ENCODE measurements at places on chromosomes 5 and 9.

- DNase-seq = no peak
Observed at GRCh38 chr5:38670878-38671277, 114.4 kb upstream of the LIFR start.

GRCh38 chr9:27426511-27427271 is 97.4 kb upstream of the IFNK start:
- no peak for DNase-seq

DNA sequence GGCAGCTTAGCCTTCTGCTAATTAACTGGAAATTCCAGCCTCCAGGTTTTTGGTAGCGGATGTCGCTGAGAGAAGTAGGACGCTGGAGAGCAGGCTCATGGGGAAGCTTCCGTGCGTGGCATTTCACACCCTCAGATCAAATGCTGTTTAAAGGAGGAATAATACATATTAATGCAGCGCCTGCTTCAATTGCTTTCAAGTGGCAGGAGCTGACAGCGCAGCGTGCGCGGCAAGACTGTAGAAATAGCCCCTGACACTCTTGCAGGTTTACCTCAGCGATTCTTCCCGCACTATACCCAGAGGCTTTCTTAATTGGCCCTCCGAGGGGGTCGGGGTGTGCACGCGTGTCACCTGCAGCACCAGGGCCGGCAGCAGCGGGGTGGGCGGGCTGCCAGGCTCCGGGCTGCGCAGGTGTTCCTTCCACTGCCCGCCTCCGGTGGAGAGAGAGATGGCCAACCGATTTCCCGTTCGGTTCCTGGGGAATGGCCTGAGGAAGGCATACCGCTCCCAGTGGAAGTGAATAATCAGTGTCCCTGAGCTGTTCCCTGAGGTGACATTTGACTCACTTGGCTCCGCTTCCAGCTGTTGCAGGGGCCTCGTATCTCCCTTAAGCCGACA is 427.9 kb downstream of the KCTD16 start:
- DNase-seq = peak; percentile 54

- DNase-seq = no peak
Observed at GRCh38 chr9:126327006-126327713, 531 bp downstream of the MVB12B start.

GRCh38 chr9:1231998-1232919 is 182.1 kb downstream of the DMRT2 start:
- peak; percentile 82 for DNase-seq

- DNase-seq = no peak
Observed at GRCh38 chr5:14200312-14200990, 57.3 kb downstream of the TRIO start.

- no peak for DNase-seq
Observed at GRCh38 chr9:124264823-124265233, 7.1 kb downstream of the NEK6 start.

- peak; percentile 67 for DNase-seq
Observed at GRCh38 chr9:85536076-85536475, 205.7 kb downstream of the AGTPBP1 start.

GRCh38 chr9:114805670-114806525 is at the start of gene TNFSF15:
Gene TNFSF15, minus strand, starts transcription at chr9:114806039. Its CDS starts 27 bp downstream, at chr9:114806012.
- DNase-seq = no peak

DNA sequence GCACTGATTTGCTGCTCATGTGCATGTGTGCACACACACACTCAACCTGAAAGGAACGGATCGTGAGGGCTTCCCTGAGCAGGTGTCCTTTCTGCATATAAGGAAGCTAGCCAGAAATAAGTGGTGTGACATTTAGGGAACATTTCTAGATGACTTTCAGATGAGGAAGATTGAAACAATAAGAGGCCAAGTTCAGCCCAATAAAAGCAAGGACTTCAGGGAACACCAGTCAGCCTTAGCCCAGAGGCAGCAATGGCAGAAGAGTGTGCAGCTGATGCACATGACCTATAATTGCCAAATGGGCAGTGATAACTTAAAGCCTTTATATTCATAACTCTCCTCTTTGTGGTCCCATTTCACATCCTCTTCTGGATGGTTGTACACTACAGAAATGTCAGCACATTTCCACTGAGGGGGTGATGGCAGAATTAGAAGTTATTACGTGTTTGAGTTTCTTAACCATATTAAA is 255.5 kb downstream of the TRIM32 start:
- no peak for DNase-seq

- DNase-seq = peak; percentile 82
Observed at GRCh38 chr5:32538031-32538547, 47.3 kb upstream of the SUB1 start.

GRCh38 chr9:129617167-129617566 is 3.7 kb downstream of the C9orf50 start:
- DNase-seq = no peak

DNA sequence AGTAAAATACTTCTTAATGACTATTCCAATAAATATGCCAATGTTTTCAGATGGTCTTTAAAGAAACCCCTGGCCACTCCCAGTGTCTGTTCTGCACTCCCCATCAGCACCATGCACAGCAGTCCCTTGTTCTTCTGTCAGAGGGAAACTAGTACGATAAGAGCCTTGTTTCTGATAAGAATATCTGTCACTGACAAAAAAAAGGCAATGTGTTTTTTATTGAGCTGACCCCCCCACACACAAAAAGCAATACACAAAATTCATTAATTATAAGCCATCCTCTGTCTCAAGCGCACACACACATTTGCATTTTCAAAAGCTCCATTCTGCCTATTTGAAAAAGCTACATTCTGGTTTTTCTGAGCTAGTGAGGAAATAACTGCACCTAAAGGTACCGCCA is 119.1 kb downstream of the ENC1 start:
- no peak for DNase-seq

GRCh38 chr5:60672693-60673264 is 27.2 kb downstream of the DEPDC1B start:
- DNase-seq = no peak

GRCh38 chr5:159905496-159905895 is 10.8 kb upstream of the ADRA1B start:
- DNase-seq = no peak

DNA sequence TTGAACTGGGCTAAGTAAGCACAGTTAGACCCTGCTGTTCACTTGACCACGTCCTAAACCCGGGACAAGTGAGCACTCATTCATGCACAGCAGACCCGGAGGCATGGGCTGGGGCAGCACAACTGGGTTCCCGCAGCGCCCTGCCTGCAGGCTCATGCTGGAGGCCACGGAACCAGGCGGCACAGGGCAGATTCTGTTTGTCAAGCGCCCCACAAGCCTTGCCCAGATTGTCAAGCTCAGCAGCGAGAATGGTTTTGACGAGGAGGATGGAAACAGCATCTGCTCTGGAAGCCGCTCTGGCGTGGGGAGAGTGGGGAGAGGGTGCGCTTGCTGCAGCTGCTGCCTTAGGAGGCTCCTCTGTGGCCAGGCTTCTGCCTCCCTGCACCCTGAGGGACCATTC is 32.7 kb downstream of the PRRT1B start:
- DNase-seq = no peak

DNA sequence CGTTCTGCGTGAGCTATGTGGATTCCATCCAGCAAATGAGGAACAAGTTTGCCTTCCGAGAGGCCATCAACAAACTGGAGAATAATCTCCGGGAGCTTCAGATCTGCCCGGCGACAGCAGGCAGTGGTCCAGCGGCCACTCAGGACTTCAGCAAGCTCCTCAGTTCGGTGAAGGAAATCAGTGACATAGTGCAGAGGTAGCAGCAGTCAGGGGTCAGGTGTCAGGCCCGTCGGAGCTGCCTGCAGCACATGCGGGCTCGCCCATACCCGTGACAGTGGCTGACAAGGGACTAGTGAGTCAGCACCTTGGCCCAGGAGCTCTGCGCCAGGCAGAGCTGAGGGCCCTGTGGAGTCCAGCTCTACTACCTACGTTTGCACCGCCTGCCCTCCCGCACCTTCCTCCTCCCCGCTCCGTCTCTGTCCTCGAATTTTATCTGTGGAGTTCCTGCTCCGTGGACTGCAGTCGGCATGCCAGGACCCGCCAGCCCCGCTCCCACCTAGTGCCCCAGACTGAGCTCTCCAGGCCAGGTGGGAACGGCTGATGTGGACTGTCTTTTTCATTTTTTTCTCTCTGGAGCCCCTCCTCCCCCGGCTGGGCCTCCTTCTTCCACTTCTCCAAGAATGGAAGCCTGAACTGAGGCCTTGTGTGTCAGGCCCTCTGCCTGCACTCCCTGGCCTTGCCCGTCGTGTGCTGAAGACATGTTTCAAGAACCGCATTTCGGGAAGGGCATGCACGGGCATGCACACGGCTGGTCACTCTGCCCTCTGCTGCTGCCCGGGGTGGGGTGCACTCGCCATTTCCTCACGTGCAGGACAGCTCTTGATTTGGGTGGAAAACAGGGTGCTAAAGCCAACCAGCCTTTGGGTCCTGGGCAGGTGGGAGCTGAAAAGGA is 10.9 kb downstream of the QRFP start:
- no peak for DNase-seq

GRCh38 chr9:127705577-127706379 is 1.0 kb upstream of the CFAP157 start:
- peak; percentile 62 for DNase-seq

- no peak for DNase-seq
Observed at GRCh38 chr9:26077860-26078259, 399.6 kb upstream of the TUSC1 start.

DNA sequence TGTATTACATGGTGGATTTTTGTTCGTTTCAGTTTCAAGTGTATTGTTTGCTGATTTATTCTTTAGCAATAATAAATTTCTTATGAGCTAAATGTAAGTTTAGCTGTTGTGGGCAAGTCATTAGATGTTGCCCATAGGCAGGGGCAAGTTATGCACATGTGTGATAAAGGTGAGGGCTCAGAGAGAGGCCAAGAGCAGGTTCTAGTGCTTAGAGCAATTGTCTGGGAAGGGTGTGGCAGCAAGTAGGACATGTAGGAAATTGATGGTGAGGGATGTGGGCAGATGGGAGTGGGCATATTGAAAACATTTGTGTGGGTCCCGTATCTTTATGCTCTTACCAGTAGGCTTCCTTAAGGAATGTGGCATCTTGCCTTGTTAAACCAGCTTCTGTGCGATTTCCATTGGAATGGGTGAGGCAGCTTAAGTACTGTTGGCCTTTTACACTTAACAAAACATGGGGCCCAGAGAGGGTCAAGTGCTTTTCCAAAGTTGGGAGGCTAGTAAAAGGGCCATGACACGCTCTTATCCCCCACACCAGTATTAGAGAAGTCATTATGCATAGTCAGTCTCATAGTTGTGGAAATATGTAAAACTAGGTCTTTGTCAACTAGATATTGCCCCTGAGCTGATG is 60.6 kb downstream of the KDM4C start:
- no peak for DNase-seq

GRCh38 chr5:65858316-65858715 is 68.1 kb upstream of the ERBIN start:
- DNase-seq = no peak

GRCh38 chr5:76372323-76373054 is 30.6 kb upstream of the IQGAP2 start:
- no peak for DNase-seq

- no peak for DNase-seq
Observed at GRCh38 chr5:97049175-97049574, 93.2 kb downstream of the LIX1 start.

GRCh38 chr9:22363421-22363887 is 83.2 kb upstream of the DMRTA1 start:
- peak; percentile 51 for DNase-seq

DNA sequence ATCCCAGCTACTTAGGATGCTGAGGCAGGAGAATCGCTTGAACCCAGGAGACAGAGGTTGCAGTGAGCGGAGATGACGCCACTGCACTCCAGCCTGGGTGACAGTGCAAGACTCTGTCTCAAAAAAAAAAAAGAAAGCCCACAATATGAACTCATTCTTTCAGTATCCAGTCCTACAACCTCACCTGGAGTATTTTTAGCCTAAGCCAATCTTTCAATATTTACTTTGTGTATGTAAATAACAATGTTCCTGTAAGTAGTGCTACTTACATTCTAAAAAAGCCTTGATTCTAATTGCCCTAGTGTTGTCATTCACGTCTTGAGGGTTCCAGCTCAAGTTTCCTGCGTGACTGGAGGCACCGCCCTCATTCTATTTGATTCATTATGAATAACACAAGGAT is 62.0 kb downstream of the BHMT start:
- DNase-seq = no peak

- no peak for DNase-seq
Observed at GRCh38 chr9:93380410-93381060, 71.0 kb upstream of the FAM120A start.

- DNase-seq = no peak
Observed at GRCh38 chr5:68395926-68396511, 180.5 kb downstream of the PIK3R1 start.

GRCh38 chr9:129489838-129490582 is 130.9 kb downstream of the C9orf50 start:
- peak; percentile 79 for DNase-seq

DNA sequence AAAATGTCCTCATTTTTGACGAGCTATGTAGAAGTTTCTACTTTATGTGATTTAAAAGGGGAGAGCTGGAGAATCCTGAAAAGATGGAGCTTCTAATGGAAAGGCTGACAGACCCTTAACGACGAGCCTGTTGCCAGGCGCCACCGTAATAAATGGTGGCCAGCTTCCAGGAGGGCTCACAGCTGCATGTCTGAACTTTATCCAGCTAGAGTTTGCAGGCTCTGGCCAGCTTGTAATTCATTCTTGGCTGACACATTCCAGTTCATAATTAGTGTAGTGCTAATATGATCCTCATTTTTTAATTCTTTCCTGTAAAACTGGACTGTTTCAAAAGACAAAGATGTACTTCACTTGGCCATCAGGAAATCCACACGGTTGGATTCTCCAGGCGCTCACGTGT is 246.7 kb downstream of the GAS1 start:
- DNase-seq = peak; percentile 90

GRCh38 chr5:164234321-164234720 is 728.9 kb downstream of the MAT2B start:
- no peak for DNase-seq

- no peak for DNase-seq
Observed at GRCh38 chr5:177316005-177316404, 4.3 kb upstream of the MXD3 start.

GRCh38 chr9:131394464-131395156 is 724 bp downstream of the PRRC2B start:
- peak; percentile 84 for DNase-seq

Data from right cardiac atrium (tissue), 5 donors.